ENCODE measurements at places on chromosomes 3 and 15.

DNA sequence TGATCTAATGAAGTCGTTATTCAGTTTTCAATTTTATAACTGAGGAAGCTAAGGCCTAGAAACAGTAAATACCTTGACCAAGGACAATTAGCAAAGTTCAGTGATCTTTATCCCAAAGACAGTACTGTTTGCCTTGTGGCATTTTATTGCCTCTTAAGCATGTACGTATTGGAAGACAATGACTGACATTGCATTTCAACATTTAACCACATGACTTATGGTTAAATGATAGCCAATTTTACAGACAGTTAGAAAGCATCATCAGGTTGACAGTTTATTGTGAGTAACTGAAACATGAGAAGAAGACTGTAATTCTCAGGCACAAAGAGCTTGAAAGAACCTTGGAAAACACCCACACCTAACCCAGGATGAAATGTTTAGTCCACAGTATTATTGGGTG is 390.8 kb upstream of the ZNF385D start:
- no peak for DNase-seq

GRCh38 chr3:98906230-98906629 is 4.7 kb upstream of the DCBLD2 start:
- DNase-seq: no peak

DNA sequence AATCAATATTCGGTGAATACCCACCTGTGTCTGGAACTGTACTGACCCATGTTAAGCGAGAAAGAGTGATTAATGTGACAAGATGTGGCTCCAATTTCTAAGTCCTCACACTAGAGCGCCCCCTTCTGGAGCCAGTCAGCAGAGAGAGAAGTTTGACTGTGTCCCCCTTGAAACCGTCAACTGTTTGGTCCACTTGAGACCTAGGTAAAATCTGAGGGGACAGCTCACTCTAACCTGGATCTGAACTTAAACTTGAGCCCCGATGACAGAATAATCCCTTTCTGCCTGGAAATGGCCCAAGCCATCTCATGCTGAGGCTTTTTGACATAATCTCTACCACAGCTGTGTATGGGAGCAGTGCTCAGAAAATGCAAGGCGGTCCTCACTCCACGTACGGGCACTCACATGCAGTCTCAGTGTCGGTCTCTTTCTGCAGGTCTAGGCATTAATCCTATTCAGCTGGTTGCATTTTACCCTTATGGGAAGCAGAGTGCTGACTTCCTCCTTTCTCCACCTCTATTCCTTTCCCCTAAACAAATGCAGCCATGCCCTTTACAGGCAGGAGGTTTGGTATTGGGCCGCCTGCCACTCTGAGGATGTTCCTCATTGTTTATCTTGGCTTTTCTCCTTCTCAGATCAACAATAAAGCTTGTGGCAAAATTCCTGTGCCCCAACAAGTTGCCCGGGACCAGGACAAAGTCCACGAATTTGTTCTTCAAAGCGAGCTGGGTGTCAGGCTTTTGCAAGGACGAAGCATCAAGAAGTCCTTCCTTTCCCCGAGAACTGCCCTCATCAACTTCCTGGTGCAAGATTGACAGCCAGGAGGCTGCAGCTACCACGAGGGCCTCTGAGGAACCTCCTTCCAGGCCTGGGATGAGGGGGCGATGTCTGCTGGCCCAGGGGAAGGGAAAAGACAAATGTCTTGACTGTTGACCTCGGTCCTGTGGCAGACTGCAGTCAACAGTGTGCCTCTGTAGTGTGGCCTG is 47.5 kb upstream of the LIMD1 start:
- DNase-seq: peak; percentile 52

GRCh38 chr3:31140470-31140869 is 246.0 kb upstream of the GADL1 start:
- DNase-seq: no peak

DNA sequence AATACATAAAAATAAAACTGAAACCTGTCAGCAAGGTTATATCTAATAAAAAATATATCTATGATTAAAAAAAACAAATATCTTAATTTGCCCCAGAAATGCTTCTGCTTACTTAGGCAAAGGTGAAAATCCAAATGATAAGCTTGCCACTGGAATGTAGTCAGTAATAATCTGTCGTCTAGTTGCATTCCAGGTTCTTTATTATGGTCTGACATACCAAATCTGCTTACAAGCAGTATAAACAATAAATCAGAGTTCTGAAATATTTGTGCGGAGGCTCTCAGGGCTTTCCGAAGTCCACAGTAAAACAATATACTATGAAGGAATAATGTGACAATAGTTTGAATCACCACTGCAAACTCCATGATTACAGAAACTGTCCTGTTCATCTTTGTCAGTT is 1133.5 kb downstream of the ROBO1 start:
- no peak for DNase-seq
